Left lobe of liver (tissue), 2 donors: ENCODE measurements at places on chromosomes 5 and 9. TPM values are rescaled to one million over a fixed set of nuclear protein-coding genes. Genes with fewer than 3 reads are reported as not detected.
A peak's percentile ranks its signal among the peaks of the same experiment; 100 is the strongest.

ANGPTL2 gene
- 2.8 TPM for total RNA-seq

ASPN gene
- total RNA-seq: 5.4 TPM

FOXB2 gene
- total RNA-seq: not detected

ANKRD55 gene
- total RNA-seq: 0.75 TPM

CCNB1 gene
- total RNA-seq: 2.7 TPM

PCDHGB7 gene
- total RNA-seq: 2.0 TPM

MORN5 gene
- total RNA-seq: not detected

PDE6A gene
- not detected for total RNA-seq

PPIP5K2 gene
- total RNA-seq: 24.0 TPM

BRIX1 gene
- 4.6 TPM for total RNA-seq

CDKN2A gene
- 0.55 TPM for total RNA-seq

LCNL1 gene
- not detected for total RNA-seq

KLF4 gene
- 2.9 TPM for total RNA-seq

RASEF gene
- total RNA-seq: 2.4 TPM

PDZD2 gene
- 0.63 TPM for total RNA-seq

SLC36A2 gene
- total RNA-seq: not detected

- DNase-seq: no peak
Measured at GRCh38 chr9:93288891-93289883, 105.2 kb downstream of the WNK2 start.

- no peak for DNase-seq
Measured at GRCh38 chr9:37324261-37324683, 98.2 kb upstream of the GRHPR start.

- DNase-seq: no peak
Measured at GRCh38 chr5:55104036-55104772, 1.8 kb downstream of the GZMA start.

- DNase-seq: no peak
Measured at GRCh38 chr9:116133163-116133562, 20.4 kb upstream of the PAPPA start.

GRCh38 chr5:31485376-31486207 is 46.3 kb downstream of the DROSHA start:
- no peak for DNase-seq

- no peak for DNase-seq
Measured at GRCh38 chr5:128965011-128965637, at the start of gene SLC27A6. TSS of gene SLC27A6 (plus strand) at chr5:128965488. CDS start at chr5:128966138, 650 bp downstream.

GRCh38 chr9:5072871-5073270 is 87.8 kb downstream of the JAK2 start:
- DNase-seq: no peak

DNA sequence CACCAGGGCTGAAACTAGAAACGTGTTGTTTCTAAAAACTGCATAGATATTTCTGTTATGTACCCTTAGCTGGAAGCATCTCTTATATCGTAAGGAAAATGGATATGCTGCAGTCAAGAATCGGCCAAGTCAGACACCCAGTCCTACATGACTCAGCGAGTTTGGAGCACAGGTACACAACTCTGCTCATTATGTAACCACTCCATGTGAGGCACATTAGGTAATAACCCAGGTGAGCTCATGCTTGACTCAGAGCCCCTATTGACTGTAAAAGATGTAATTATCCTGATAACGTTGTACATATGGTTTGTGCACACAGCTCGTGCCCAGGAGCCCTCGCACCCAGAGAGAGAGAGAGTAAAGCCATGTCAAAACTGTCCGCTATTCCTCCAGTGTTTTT is 593.7 kb upstream of the ACO1 start:
- DNase-seq: no peak

DNA sequence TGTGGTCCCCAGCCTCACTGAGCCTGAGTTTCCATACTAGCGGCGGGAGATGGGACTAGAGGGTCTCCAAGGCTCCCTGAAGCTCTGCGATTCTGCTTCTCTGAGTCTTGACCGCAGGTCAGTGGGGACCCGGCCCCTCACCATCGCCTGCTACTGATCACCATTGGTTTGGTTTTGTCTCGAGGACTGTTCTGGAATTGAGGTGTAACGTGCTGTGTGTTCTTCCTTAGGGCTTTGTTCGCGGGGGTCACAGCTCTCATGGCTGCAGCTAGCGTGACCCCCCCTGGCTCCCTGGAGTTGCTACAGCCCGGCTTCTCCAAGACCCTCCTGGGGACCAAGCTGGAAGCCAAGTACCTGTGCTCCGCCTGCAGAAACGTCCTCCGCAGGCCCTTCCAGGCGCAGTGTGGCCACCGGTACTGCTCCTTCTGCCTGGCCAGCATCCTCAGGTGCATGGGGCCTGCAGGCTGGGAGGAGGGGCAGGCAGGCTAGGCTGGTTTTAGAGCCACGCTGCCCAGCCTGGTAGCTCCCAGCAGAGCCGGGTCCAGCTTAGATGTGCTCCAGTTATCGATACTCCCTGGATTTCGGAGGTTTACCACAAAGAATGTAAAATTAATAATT is 12.3 kb downstream of the TRAF2 start:
- DNase-seq: no peak

DNA sequence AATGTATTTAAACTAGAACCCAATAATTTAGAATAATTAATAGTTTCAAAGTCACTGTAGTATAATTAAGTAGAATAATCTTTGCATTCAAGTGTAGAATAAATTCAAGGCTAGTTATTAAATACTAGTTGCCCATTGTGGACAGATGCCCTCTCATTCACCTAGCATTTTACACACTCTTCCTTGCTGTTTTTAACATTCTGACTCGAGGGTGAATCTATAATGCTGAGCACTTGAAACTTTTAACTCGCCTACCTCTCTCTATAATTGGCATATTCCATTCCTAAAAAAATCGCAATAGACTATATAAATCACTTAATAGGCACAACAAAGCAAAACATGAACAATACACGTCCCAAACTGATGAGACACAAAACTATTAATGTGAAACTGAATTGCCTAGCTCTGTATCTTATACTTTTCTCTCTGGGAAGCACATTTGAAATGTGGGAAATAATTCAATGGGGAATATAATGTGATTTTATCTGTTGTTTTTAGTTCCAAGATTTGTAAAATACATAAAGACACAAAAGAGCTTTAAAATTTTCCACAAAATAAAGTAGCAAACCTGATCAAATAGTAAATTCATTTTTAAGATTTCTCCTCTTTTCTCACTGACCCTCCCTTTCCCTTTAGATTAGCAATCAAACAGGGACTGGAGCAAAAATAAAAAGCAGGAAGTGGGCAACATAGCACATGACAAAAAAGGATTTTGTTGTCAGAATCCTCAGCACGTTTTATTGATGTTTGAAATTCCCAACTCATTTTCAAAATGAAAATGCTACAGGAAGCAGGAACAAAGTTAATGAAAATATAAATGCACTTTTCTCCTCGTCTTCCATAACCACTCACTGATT is 295.6 kb downstream of the PDE4D start:
- no peak for DNase-seq

- no peak for DNase-seq
Measured at GRCh38 chr9:130943777-130944176, 4.7 kb upstream of the FIBCD1 start.

DNA sequence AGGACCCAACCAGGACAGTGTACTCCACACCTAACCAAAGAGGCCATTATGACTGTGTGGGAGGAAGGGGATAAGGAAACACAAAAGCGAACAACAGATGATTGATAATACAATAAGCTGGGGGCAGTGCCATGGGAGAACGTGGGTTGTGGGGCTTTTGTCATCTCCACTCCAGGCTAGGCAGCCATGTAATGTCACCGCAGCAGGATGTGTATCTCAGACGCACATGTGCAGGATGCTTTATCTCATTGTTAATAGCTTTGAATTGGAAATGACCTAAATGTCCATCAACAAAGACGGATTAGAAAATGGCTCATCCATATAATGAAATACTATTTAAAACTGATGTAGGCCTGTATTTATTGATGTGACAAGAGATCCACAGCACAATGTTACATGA is 51.0 kb downstream of the EPB41L4B start:
- DNase-seq: no peak

DNA sequence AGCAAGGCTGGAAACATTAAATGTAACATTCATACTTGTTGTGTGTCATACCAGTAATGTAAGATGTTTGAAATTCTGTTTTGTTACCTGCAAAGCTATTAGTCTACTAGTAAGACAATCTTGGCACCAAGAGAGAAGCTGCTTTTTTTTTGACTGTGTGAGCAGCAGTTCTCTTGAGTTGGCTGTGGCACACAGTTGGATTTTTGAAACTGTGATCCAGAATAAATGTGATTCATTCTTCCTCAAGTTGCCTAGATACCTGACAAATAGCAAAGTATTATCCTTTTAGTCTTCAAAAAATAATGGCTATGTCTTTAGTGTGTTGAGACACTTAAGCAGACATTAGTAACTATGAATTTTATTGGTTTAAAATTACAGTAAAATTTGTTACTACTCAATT is 57.2 kb upstream of the HAPLN1 start:
- DNase-seq: no peak

- no peak for DNase-seq
Measured at GRCh38 chr5:81426359-81427030, 32.6 kb upstream of the ACOT12 start.

DNA sequence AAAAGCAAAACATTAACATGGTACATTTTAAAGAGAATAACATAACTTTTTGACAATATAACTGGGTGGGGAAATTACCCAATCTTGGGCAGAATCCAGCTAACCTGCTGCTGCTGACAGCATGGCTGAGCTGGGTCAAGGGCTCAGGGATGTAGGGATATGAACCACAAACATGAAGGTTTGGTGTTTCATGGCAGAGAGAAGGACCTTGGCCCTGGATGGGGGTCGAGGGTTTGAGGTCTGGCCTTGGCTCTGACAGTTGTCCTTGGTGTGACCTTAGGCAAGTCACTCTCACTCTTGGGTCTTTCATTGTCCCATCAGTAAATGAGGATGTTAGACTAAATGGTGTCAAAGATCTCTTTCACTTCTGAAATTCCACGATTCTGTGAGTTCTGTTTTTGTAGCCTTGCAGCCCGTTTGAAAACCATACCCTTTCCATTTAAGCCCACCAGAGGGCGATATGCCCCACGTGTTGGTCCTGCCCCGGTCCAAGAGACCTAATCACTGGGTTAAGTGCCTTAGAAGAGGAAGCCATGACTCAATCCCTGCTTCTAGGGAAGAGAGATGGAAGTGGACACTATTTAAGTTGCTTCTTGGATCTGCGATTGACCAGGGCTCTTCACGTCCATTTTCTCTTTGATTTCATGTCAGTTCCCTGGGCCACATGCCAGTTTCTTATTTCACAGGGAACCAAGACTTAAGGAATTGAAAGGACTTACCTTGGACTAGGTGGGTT is 56.8 kb upstream of the TEX48 start:
- DNase-seq: peak; percentile 73

DNA sequence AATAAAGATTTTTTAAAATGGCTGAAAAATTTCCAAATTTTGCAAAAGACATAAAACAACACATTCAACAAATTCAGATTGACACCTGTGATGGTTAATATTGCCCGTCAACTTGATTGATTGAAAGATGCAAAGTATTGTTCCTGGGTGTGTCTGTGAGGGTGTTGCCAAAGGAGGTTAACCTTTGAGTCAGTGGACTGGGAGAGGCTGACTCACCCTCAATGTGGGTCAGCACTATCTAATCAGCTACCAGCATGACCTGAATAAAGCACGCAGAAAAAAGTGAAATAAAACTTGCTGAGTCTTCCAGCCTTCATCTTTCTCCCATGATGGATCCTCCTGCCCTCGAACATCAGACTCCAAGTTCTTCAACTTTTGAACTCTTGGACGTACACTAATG is 868.0 kb upstream of the CTNND2 start:
- no peak for DNase-seq

GRCh38 chr5:157384971-157385709 is 74.9 kb upstream of the NIPAL4 start:
- no peak for DNase-seq

DNA sequence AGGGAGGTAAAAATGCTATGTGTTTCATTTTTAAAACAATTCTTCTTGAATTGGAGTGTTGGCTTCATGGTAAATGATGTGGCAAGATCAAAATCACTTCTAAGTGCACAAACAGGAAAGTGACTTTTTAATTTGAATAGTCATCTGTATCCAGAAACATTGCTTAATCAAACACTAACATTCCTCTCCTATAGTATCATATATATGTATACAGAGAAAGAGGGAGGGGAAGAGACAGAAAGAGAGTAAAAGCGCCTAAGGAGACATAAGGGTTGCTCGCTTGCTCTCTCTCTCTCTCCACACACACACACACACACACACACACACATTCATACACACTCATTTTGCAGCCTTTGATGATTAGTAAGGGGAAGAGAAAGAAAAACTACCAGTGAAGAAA is 95.4 kb upstream of the PRDM9 start:
- DNase-seq: no peak

- DNase-seq: no peak
Measured at GRCh38 chr5:74934949-74935751, 69.0 kb upstream of the FAM169A start.

GRCh38 chr5:148336704-148337435 is 1.5 kb downstream of the SPINK9 start:
- DNase-seq: no peak

- no peak for DNase-seq
Measured at GRCh38 chr9:77582525-77582924, 65.6 kb downstream of the GNA14 start.

GRCh38 chr9:7273575-7273974 is 515.8 kb downstream of the KDM4C start:
- DNase-seq: no peak

- no peak for DNase-seq
Measured at GRCh38 chr5:150601491-150602345, 38.7 kb upstream of the SYNPO start.

- no peak for DNase-seq
Measured at GRCh38 chr9:21096172-21096900, 18.6 kb upstream of the IFNB1 start.

GRCh38 chr5:117220730-117221129 is 646.1 kb upstream of the SEMA6A start:
- no peak for DNase-seq

- DNase-seq: no peak
Measured at GRCh38 chr9:2613730-2614271, 7.8 kb upstream of the VLDLR start.

- DNase-seq: no peak
Measured at GRCh38 chr5:141787376-141787775, 90.8 kb downstream of the PCDH1 start.

DNA sequence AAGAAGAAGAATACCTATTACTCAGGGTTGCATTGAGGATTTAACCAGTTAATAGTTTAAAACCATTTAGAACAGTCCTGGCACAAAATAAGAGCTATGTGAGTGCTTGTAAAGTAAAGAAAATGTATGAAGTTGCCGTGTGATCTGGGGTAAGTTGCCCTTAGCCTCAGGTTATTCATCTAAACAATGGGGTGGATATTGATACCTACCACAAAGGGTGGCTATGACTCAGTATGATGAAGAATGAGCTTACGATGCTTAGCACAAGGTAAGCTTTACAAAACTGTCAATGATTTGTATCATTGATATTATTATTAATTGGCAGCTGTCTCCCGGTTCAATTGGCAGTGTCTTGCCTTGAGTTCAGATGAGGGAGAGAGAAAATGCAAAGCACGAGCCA is 149.4 kb upstream of the PITX1 start:
- no peak for DNase-seq
